ENCODE measurements at places on chromosomes 13 and 19.

DNA sequence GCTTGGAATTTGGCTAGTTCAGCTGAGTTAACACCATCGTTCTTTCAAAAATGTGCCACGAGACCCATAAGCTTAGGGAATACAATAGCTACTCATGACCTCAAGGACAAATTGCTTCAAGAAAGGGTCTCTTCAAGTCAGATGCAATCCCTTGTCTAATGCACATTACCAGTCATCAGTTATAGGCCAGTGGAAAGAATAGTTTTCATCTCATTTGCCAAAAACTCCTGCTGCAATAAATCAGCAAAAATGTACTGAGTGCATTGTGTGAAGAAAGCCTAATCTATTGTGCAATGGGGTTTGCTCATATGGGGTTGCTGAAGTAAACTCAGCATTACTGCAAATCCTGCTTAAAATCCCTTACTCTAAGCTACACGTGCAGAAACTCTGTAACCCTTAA lies 208.3 kb upstream of the NBEA start:
- no peak for DNase-seq

DNA sequence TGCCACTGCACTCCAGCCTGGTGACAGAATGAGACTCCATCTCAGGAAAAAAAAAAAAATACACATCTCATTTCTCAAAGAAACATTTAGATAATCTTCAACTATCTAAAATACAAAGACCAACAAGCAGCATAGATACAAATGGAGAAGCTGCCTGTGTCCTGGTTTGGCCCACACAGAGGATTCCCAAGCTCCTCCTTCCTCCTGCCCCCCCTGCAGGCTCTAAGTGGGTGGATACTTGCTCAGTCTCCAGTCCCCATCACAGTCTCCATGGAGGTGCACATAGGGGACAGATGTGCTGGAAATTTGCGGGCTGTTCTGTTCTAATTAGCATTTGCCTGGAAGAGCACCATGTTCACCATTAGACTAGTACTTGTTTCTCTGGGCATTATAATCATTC lies 59.9 kb downstream of the ABCC4 start:
- peak; percentile 25 for DNase-seq

- DNase-seq, result no peak
These were observed 90.5 kb upstream of the RFC3 start for GRCh38 chr13:33727297-33728083.

- DNase-seq, result no peak
These were observed 4.1 kb downstream of the SPRYD7 start for GRCh38 chr13:49932066-49932465.

DNA sequence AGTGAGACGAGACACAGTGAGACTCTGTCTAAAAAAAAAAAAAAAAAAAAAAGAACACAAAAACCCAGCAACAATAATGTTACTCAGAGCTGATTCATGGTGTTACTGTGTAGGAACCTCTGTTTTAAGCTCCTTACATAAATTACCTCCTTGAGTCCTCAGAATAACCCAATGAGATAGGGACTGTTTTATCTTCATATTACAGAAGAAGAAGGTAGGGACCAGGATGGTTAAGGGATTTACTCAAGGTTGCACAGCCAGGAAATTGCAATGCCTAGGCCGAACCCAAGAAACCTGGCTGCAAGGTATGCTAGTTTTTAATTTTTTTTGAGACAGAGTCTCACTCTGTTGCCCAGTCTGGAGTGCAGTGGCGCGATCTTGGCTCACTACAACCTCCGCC lies 1.5 kb upstream of the DAND5 start:
- no peak for DNase-seq

DNA sequence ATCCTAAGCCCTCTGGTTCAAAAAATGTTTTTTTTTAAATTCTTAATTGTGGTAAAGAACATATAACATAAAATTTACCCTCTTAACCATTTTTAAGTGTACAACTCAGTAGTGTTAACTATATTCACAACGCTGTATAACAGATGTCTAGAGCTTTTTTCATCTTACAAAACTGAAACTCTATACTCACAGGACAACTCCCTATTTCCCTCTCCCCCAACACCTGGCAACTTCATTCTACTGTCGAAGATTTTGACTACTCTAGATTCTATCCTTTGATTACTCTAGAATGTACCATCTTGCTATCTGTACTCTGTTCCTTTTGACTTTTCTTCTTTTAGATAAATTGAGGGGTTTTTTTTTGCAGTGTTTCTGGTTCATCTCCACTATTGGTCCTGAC lies 200.4 kb downstream of the KLF12 start:
- DNase-seq, result peak; percentile 69

GRCh38 chr13:99256709-99257108 lies 1.5 kb downstream of the GPR18 start:
- no peak for DNase-seq

DNA sequence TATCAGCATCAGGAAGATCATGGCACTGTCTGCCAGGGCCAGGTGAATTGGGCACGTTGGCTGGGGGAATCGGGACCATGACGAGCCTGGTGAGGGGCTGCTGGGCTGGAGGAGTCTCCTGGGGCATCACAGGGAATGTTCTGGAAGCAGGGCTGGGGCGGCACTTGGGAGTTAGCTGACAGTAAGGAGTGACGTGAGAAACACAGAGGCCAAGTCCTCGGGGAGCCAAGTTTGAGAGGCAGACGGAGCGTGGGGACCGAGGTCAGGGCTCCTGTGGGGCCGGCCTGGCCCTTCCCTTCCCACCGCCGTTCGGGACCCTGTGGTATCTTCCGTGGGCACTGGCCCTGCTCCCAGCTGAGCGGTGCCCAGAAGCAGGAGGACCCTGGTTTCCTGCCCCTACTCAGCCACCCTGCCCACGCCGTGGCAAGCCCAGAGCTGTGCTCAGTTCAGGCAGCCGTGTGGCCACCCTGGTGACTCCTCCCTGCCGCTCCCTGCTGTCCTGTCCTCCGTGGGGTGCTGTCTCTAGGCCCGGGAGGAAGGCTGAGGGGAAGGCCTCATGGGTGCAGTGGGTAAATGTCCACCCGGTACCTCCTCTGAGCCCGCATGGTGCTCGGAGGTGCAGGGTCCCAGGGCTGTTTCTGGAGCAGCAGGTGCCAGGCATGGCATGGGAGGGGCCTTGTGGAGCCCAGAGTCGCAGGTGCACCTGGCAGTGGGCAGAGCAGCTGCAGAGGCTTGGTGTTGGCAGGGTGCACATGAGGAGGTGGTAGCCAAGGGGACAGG lies 25.2 kb downstream of the CRTC1 start:
- DNase-seq, result no peak

DNA sequence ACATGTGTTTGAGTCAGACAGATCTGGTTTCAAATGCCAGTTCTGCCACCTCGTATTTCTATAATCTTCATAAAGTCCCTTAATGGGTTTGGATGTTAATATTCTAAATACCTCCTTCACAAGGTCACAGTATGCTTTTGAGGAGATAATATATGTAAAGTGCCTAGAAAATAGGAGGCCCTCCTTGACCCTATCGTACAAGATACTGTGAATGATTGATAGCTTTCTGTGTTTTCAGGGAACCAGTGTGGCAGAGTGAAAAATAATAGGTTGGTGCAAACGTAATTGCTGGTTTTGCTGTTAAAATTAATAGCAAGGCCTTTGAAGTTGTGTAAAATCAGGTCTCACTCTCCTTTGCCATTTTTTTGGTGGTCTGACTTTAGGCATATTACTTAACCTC lies 77.5 kb upstream of the SCEL start:
- peak; percentile 87 for DNase-seq

- DNase-seq, result peak; percentile 55
These were observed 39.5 kb downstream of the NOTCH3 start for GRCh38 chr19:15161028-15161984.

GRCh38 chr13:21871919-21872318 lies 201.0 kb downstream of the FGF9 start:
- DNase-seq, result no peak

DNA sequence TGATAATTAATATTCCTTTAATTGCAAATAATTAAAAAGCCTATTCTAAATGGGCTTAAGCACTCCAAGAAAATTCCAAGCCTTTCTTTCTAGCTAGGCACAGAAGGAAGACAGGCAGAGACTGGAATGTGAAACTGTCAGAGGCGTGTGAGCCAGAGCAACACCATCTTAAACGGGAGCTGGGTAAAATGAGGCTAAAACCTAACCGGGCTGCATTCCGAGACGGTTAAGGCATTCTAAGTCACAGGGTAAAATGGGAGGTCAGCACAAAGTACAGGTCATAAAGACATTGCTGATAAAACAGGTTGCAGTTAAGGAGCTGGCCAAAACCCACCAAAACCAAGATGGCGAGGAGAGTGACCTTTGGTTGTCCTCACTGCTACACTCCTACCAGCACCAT lies 300.4 kb downstream of the SLITRK6 start:
- DNase-seq, result no peak

GRCh38 chr19:31057476-31057875 lies 291.8 kb downstream of the TSHZ3 start:
- DNase-seq, result no peak

- DNase-seq, result no peak
These were observed 49.3 kb downstream of the NDFIP2 start for GRCh38 chr13:79530270-79530669.

DNA sequence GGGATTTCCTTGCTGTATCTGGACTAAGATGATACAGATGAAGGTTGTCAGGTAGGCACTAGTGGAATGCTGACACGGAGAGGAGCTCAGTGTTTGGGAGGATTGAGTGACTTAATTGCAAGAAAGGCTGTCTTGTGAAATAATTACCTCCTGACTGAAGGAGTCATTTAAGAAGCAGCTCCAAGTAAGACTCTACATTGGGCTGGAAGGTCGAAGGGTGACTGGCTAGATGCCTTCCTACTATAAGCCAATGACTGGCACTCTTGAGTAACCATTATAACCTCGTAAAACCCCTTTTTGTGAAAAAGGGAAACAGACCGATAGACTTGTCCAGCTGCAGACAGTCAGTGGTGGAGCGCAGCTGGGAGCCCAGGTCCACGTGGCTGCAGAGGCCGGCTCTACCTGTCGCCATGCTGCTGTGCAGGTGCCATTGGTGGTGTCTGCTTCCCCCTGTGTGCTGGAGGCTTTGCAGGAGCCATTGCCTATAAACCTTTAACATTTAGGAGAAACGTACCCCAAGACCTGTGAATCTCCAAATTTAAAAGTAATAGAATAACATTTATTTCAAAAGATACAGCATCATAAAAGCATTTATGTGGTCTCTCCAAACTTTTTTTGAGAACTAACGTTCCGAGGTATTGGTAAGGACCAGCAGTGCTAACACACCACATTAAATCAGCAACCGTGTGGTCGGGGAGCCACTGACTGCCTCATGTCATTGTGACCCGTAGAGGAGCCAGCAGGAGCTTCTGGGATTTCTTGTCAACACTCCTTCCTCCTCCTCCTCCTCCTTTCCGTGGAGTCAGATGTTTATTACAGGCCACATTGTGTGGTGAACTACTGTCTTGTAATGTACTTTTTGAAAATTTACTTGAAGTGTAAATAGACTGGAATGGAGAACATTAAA lies 80.4 kb upstream of the TEX29 start:
- DNase-seq, result no peak
